ENCODE measurements at places on chromosomes 1 and 21. TPM values are rescaled to one million over a fixed set of nuclear protein-coding genes. Genes with fewer than 3 reads are reported as not detected.

The C1orf115 gene
- 4.6 TPM for total RNA-seq

The FBLIM1 gene
- 19.6 TPM for total RNA-seq

The HSPB7 gene
- not detected for total RNA-seq

The SF3B4 gene
- total RNA-seq, result 124 TPM

The ZFP69 gene
- not detected for total RNA-seq

The NPR1 gene
- total RNA-seq, result 1.9 TPM

The CORT gene
- 0.23 TPM for total RNA-seq

The S100A7 gene
- total RNA-seq, result not detected

The ACTN2 gene
- 0.05 TPM for total RNA-seq

Measured in A549 treated with Hydrocortisone at 1 μM for 4 hours (cell line).